Large intestine (tissue), 12 donors: ENCODE measurements at places on chromosomes 1 and 21. TPM values are rescaled to one million over a fixed set of nuclear protein-coding genes. Genes with fewer than 3 reads are reported as not detected.

TMEM125 gene
- 29.7 TPM for polyA plus RNA-seq

HUNK gene
- polyA plus RNA-seq = 9.1 TPM

ITLN2 gene
- polyA plus RNA-seq = 1.9 TPM

SMIM1 gene
- 66.0 TPM for polyA plus RNA-seq

DNA sequence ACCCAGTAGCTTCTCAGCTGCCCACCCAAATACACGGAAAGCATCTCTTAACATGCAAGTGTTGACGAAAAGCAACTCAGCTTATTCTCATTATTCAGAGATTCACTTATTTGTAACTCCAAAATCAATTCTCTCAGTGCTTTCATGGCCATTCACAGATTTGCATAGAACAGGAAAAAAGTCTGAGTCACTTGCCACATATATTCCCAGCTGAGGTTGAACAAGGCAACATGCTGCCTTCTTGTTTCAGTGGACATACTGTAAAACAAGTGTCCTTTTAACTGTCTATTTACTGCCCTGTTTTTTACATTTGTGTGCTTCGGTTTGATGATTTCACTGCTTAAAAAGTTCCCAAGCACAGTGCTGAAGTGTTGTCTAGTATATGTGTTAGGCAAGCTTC, 273.0 kb downstream of the LTN1 start:
- no peak for DNase-seq

GRCh38 chr1:195934817-195935553, 673.3 kb downstream of the KCNT2 start:
- DNase-seq = peak; percentile 3

DNA sequence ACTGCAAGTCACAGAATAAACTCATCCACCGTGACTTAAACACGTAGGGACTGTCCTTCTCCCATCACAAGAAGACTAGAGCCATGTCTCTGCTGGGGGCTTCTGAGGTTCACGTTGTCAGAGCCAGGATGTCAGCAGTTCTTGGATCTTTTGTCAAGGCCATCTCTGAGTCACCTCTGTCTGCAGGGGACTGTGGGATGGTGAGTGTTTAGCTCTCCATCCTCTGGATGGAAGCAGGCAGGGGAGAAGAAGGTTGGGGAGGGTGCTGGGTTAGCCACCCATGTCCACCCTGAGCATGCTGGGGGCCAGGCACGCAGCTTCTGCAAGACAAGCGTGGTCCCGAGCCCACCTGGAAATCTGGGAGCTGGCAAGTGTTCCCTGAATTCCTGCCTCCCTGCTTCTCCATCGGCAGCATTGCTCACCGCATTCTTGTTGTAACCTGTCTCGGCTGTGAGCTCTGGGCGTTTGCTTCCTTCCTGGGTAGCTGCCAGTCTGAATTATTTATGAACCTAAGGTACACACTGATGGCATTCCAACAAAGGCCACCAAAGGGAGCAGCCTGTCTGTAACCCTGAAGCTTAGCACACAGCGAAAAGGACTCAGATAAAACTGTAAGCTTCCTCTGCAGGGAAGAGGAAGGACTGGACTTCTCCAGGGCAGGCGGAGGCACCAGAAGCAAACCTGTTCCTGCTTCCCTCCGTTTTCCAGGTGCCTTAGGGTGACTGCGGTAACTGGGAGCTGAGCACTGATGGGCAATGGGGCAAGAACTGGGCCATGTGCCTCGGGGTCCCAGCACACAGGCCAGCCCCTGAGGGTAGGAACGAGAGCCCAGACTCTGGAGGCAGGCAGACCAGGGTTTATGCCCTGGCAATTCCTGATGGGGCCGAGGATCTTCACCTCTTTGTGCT, 88.6 kb downstream of the RIPK4 start:
- DNase-seq = peak; percentile 90

DNA sequence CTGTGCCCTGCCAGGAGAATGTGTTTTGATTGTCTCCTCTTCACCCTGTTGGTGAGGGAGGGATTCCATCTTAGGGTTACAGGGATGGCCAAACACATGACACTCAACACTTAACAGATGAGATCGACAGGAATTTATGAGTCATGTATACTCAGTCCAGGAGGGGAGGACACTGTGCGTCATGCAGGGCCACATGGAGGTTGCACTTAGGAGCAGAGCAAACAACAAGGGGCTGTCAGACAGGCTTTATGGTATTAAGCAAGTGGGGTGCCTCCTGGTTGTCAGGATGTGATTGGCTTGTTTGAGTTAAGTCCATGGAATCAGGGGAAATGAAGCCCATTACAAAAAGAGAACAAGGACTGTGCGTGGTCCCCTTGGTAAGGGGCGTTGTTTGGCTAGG, 26.9 kb downstream of the EDARADD start:
- no peak for DNase-seq

DNA sequence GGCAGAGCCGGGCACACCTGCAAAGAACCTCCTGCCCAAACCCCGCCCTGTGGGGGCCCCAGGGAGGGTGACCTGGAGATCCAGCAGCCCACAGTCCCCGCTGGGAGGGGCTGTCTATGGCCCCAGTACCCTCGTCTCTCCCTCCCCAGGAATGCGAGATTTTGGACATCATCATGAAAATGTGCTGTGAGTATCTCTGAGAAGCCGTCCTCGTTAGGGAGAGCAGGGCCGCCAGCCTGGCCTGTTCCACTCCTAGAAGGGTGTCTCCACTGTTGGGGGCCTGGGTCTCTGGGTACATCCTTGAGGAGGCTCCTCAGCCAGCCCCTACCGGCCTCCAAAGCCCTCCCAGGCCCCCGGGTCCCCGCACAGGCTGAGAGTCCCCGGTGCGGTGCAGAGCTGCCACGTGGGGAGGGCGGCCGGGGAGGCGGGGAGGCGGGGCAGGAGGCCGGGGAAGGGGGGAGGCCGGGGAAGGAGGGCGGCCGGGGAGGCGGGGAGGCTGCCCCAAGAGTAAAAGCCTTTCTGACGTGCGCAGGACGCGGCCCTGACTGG, 18.7 kb downstream of the COL6A1 start:
- no peak for DNase-seq

DNA sequence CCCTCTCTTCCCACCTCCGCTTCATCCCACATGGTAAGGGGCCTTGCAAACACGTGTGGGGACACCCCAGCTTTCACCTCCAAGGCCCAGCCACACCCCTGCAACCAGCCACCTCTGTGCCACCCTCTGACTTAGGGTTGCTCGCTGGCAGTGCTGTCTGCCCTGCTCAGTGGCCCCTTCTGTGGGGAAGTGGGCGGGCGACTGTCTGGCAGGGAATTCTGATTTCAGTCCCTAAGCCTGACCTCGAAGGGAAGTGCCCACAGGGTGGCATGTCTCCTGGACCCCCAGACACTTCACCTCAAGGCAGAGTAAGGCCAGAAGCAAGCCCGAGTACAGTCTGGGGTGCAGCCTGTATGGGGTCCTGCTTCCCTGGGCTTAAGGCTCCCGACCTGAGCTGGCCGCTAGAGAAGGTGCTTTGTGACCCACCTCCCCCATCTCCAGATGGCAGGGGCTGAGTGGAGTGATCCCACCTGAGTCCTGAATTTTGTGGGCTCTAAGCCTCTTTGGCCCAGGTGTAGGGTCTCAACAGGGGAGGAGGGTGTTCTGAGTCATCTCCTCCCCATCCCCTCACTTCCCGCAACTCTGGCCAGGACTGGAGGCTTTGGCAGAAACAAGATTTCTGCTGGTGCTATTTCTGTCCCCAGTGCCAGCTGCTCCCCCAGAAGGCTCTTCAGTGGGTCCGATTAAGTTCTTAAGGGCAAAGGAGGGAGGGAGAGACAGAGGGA, 7.0 kb downstream of the RD3 start:
- no peak for DNase-seq

- no peak for DNase-seq
Observed at GRCh38 chr21:38790961-38791360, 14.8 kb upstream of the ETS2 start.

GRCh38 chr1:9853249-9853595, 29.5 kb upstream of the CLSTN1 start:
- no peak for DNase-seq

DNA sequence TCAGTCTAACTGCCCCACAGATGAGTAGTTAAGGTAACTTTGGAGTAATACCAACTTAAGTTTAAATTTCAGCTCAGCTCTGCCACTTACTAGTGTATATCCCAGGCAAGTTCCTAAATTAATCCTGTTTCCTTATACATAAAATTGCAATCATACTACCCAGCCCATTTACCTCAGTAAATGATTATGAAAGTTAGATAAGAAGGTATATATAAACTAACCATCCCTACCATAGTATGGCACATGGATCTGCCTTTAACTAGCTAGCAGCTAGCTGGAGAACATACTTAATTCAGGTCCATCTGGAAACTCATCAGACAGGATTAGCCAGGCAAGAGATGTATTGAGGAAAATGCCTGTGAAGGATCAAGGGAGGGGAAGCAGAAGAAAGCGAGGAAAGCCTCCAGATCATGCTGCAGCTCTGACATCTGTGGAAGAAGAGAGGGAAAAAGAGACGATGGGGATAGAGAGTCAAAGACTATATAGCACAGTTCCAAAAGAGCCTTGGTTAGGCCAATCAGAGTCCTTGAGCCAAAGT, 8.0 kb upstream of the JAK1 start:
- DNase-seq = no peak

GRCh38 chr1:244780311-244780710, 55.1 kb upstream of the COX20 start:
- no peak for DNase-seq
